ENCODE measurements at places on chromosomes 11 and 22.

- DNase-seq = no peak
These were observed 924.4 kb upstream of the TENM4 start for GRCh38 chr11:80365076-80365725.

DNA sequence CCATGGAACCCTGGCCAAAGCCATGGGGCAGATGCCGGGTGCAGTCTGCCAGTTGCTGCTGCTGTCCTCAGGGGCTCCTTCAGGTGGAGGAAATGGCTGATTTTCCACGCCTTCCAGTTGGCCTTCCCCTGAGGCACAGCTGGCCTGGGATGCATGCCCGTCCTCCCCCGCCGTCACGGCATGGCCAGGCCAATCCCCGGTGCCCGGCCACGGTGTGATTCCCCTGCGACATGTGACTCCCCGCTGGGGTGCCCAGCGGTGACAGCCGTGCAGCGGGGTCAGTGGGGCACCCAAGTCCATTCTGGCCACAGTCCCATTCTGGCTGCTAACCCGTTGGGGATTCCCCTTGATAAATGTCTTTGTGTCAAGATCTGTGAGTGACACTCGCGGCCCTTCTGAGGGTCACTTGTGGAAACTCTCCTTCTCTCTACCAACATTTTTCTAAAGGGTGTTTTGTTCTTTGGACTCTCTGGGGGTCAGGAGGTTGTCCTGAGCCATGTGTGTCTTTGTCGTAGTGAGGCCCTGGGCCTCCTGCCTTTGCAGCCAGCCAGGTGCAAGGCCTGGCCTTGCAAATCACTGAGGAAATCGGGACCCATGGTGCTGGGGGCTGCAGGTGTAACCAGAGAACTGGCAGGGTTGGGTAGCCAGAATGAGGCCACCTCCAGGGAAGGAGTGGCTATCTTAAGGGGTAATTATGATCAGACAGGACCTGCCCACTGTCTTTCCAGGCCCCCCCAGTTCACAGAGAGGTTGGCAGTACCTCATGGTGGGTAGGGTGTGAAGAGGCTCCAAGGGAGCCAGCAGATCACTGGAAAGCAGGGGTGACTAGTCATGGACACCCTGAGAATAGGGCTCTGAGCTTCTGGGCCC is 37.1 kb downstream of the KCNQ1OT1 start:
- no peak for DNase-seq

GRCh38 chr22:37128555-37129281 is 19.2 kb upstream of the TMPRSS6 start:
- DNase-seq = no peak

DNA sequence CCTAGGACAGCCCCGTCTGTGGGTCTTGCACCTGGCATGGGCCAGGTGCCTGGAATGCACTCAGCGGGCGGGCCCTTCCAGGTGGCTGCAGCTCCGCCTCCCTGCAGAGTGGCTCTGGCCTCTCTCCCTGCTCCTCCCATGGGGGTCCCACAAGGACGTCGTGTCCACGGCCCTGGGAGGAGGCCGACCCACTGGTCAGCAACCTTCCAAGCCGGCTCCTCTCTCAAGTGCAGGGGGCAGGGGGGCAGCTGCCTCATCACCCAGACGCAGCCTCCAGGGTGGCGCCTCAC is 41.9 kb downstream of the CERK start:
- no peak for DNase-seq

GRCh38 chr22:28341001-28341400 is 338.6 kb downstream of the TTC28 start:
- no peak for DNase-seq

GRCh38 chr11:77882396-77882795 is 61.5 kb downstream of the AAMDC start:
- no peak for DNase-seq

GRCh38 chr11:1131033-1131911 is 26.5 kb upstream of the MUC5AC start:
- no peak for DNase-seq

DNA sequence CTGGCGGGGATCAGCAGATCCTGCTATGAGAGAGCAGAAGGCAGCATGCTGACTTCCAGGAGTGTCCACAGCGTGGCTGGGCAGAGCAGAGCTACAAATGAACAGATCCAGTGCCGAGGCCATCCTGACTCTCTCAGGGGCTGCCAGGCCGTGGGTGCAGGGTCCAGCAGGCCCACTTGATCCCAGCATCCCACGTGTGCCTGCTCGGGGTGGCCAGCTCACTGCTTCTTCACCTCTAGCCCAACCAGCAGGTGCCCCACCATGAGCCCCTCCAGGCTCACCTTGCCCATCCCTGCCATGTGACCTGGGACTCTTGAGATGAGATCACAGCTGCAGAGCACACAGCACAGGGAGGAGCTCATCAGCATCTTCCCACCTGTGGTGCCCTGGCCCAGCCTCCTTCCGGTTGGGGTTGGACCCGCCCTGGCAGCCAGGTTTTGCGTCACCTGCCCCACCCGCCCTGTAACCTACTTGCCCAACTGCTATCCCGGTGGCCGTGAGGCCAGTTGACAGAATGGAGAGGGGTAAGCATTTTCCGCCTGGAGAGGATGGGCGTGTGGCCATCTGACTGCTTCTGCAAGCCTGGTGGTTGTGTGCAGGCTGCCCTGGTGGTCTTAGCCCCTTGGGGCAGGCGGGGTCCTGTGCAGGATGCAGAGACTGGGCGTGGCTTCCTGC is 11.0 kb downstream of the TANGO2 start:
- no peak for DNase-seq

GRCh38 chr11:27847496-27847895 is 147.2 kb upstream of the BDNF start:
- DNase-seq = no peak

GRCh38 chr11:115848080-115848479 is 343.9 kb upstream of the CADM1 start:
- DNase-seq = no peak

DNA sequence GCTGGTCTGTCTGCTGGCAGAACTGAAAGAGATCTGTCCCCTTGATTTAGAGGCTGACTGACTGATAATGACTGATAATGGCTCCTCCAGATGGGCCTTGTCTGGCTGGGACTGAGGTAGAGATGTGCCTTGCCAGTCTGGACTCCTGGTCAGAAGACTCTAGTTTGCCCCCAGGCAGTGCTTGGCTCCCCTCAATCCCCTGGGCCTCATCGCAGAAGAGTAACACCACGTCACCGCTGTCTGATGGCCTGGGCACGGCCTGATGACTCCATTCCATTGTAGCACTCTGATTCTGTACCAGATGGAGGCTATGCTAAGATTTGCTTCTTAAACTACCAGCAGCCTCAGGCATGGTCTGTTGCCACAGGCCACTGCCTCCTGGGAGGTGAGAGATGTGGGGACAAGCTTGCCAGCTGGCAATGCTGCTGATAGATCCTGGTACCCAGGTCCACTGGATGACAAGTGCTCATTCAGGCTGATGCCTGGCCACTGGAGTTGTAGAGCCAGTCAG is 19.1 kb downstream of the CYB5R2 start:
- no peak for DNase-seq

DNA sequence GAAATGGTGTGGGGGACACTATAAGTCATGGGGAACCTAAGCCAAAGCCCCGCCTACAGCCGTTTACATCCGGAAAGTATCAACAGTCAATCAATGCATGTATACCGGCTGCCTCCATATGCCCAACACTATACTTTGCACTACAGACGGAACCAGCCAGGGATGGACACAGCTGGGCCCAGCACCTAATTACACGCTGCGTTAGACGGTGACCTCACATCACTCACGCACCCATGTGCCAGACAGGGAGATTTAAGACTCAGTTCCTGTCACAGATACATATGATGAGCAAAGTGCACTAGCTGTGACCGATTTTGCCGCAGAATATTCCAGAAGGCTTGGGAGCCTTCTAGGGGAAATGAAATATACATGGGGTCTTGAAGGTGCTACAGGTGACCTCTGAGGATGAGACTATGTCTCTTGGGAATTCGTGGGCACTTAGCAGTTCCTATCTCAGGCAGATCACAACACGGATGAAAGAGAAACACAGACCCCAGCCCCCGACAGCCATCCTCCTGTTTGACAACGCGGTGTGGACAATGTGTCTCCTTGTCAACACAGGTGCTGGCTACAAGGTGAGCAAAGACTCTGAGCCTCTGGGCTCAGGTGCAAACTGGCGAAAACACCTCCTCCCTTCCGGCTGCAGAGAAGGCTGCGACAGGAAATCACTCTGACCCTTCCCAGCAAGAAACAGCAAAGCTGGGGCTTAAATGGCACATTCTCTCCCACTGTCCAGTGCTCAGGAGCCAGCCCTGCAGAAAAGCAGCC is 8.0 kb downstream of the AHNAK start:
- no peak for DNase-seq

DNA sequence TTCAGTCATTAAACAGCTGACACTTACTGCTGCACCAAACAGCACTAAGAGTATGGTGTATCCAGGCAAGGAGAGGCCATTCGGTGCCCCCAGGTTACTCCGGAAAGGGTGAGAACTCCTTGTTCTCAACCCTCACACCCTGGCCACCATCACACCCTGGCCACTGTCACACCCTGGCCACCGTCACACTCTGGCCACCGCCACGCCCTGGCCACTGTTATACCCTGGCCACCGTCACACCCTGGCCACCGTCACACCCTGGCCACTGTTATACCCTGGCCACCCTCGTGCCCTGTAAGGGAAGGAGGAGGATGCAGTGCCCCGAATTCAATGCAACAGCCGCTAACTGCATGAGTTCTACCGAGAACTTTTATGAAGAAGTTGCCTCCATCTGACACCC is 644.4 kb downstream of the TBC1D22A start:
- DNase-seq = no peak

DNA sequence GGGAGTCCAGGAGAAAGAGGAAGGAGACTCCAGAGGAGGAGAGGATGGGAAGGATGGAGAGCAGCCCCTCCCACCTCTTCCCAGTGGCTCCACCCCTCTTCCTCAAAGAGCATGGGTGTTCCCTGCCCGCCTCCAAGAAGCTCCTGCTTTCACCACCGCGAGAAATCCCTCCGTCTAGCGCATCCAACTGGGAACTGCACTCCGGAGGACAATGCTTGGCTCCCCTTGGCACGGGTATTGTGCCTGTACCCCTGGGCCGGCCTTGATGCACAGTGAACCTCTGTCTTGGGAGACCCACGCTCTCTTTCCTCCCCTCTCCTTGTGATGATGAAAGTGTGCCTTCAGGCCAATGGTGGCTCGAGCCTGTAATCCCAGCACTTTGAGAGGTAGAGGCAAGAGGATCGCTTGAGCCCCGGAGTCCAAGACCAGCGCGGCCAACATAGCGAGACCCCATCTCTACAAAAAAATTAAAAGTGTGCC is 14.9 kb upstream of the ADA2 start:
- DNase-seq = no peak

DNA sequence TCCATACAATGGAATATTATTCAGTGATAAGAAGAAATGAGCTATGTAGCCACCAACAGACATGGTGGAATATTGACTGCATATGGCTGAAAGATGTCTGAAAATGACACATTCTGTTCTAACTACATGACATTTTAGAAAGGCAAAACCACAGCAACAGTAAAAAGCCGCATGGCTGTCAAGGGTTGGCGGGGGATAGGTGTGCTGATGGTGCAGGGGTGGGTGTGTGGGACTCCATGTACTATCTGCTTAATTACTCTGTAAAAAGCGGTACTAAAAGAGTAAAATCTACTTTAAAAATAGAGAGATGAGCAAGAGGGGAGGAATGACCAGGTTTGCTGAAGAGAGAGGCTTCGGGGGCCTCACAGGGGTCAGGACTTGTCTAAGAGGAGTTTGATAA is 16.7 kb upstream of the YPEL1 start:
- no peak for DNase-seq

DNA sequence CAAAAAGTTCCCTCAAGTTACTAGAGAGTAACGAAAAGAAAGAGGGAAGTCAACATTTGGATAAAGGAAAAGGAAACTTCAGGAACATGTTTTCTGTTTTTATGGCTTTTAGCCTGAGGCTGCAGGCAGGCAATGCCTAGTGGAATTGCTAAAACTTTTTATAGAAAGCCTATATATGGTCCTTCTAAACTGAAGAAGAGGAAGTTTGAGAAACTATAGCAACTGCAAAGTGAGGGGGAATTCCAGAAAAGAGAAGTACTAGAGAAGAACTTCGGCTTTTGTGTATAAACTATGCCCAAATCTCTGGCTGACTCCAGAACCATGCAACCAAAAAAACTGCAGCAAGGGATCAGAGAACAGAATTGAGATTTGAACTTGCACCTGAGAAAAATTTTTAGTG is 74.3 kb upstream of the ARHGAP42 start:
- no peak for DNase-seq

GRCh38 chr11:42960521-42961088 is 351.2 kb upstream of the API5 start:
- DNase-seq = no peak

DNA sequence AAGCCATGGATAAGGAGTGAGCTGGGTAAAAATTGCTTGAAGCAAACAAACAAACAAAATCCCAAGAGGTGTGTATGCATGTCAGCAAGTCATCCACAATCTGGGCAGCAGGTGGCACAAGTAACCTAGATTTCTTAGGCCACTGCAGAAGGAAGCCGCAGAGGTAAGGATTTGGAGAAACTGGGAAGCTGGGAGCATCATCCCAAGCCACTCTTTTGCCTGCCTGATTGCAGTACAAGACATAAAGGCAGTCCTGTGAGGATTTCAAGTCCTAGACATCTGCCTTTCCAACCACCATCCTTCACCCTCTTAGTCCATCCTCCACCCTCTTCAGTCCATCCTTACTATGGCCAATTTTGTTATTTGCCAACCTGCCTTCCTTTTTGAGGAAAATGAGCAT is 67.2 kb upstream of the BMAL1 start:
- DNase-seq = no peak

DNA sequence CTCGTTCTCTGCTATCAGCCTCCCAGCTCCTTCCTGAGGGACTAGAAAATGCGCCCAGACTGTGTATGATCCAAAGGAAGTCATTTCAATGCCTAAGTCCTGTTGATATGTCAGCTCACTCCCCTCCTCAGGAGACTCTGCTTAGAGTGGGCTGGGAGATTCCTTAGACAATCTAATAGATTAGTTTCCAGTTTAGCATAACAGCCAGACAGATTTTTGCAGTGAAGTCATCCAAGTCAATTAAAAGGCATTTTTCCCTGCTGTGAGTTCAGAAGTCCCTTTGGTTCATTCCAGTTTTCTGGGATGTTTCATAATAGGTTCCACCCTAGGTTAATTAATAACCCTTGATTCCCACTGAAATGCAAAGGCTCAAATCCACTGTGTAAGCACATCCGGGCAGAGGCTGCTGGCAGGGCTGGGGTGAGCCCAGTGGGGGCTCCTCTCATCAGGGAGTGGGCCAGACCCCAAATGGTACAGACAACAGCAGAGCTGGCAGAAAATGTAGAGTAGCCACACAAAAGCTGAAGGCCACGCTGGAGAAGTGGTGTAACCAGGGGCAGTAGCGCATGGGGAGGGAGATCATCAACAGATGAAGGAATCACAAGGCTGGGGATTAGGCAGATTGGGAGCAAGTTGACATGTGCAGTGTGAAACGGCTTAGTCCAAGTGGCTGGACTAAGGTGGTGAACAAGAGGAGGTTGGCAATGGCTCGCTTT is 90.6 kb downstream of the SYN3 start:
- no peak for DNase-seq

Data from stimulated activated CD4-positive, alpha-beta T cell treated with anti-CD3 and anti-CD28 coated beads, Interleukin-15, amount 100 ng/mL, for 1 hour (primary cell).